SK-N-SH (cell line): ENCODE measurements at places on chromosomes 6 and 20.

DNA sequence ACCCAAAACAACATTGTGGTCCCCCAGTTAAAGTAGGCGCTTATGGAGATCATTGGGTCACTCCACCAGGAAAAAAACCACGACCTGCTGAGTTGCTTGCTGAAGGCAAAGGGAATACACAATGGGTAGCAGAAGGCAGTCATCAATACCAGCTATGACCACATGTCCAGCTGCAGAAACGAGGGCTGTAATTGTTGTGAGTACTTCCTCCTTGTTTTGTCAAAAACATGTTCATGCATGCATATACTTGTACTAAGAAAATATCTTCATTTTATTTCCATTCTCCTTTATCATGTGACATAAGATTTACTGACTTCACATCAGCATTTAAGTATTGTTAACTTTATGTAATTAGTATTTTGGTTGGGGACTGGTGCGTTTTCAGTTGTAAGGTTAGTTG lies 16.9 kb downstream of the SERINC1 start:
- DNase-seq, result no peak

GRCh38 chr6:4491501-4492260 lies 284.5 kb upstream of the CDYL start:
- DNase-seq, result no peak

- DNase-seq, result no peak
Measured at GRCh38 chr6:21726676-21727075, 133.1 kb downstream of the SOX4 start.

- no peak for DNase-seq
Measured at GRCh38 chr6:168152306-168152963, 73.4 kb upstream of the FRMD1 start.

- no peak for DNase-seq
Measured at GRCh38 chr20:51034988-51035656, 12.2 kb upstream of the KCNG1 start.

GRCh38 chr6:85684133-85684808 lies 41.6 kb upstream of the SYNCRIP start:
- DNase-seq, result no peak

DNA sequence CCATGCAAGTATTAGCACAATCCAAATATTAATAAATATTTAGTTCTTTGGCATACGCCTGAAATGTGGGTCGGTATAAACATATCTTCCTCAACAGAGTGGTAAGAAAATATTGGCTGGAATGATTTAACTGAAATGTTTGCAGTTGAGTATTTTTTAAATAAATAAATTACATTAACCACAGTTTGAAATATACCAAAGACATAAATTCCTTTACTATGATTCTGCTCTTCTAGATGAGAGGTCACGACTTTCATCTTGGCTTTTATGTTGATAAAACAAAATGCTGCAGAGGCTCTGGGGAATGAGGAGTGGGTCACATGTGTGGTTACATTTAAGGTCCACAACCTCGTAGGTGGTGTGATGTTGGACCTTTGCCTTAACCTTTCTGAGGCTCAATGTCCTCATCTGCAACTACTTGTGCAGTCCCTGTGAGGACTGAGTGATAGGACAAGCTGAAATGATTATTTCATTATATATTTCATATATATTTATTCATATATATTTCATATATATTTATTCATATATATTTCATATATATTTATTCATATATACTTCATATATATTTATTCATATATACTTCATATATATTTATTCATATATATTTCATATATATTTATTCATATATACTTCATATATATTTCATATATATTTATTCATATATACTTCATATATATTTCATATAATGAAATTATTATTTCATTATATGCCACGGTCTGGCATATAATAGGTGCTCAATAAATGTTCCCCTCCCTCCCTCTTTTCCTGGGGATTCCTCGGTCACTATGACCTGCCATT lies 107.4 kb downstream of the SAMD5 start:
- DNase-seq, result no peak

GRCh38 chr6:45297320-45297719 lies 30.8 kb upstream of the RUNX2 start:
- no peak for DNase-seq

GRCh38 chr6:14635934-14636591 lies 518.5 kb downstream of the CD83 start:
- DNase-seq, result no peak

DNA sequence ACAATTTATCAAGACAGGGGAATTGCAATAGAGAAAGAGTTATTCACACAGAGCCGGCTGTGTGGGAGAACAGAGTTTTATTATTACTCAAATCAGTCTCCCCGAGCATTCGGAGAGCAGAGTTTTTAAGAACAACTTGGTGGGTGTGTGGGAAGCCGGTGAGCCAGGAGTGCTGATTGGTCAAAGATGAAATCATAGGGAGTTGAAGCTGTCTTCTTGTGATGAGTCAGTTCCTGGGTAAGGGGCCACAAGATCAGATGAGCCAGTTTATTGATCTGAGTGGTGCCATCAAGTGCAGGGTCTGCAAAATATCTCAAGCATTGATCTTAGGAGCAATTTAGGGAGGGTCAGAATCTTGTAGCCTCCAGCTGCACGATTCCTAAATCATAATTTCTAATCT lies 50.0 kb upstream of the ECI2 start:
- no peak for DNase-seq

GRCh38 chr20:55258559-55258958 lies 746.8 kb downstream of the CBLN4 start:
- DNase-seq, result no peak

- DNase-seq, result peak; percentile 7
Measured at GRCh38 chr6:4351520-4352321, 216.3 kb upstream of the ECI2 start.

DNA sequence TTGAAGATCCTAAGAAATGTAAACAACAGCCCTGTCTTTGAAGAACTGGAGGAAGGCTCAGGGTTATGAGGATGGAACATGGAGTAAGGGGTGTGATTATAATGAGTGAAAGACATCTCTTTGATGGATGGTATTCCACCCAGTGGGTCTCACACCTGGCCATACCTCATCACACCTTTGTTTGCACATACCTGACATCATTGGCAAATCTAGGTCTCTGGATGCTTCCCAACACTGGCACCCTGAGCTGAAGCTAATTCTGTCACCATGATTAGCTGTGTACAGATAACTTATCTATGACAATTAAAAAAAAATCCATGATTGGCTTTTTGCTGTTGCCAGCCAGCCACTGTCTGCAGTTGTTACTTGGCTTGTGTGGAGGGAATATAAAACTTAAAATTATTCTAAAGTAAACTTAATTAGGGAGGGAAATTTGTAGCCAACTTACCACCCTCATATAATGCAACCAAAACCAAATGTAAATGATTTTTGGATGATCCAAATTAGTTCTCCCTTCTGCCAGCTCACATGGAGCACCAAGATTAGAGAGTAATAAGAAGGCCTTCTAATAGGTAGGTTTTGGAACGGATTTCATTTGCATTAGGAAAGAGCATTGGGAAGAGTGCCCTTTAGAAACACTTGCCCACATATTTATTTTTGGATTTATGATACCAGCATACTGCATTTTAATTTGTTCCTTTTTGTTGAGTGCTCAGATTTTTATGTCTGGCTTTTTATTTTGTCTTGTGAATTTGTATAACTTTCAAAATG lies 249.5 kb downstream of the SOX4 start:
- DNase-seq, result no peak

GRCh38 chr6:26520237-26520849 lies 17.8 kb upstream of the HMGN4 start:
- no peak for DNase-seq

- DNase-seq, result no peak
Measured at GRCh38 chr6:25608558-25609174, 43.3 kb upstream of the SCGN start.

GRCh38 chr6:162613310-162613709 lies 114.3 kb downstream of the PRKN start:
- no peak for DNase-seq

DNA sequence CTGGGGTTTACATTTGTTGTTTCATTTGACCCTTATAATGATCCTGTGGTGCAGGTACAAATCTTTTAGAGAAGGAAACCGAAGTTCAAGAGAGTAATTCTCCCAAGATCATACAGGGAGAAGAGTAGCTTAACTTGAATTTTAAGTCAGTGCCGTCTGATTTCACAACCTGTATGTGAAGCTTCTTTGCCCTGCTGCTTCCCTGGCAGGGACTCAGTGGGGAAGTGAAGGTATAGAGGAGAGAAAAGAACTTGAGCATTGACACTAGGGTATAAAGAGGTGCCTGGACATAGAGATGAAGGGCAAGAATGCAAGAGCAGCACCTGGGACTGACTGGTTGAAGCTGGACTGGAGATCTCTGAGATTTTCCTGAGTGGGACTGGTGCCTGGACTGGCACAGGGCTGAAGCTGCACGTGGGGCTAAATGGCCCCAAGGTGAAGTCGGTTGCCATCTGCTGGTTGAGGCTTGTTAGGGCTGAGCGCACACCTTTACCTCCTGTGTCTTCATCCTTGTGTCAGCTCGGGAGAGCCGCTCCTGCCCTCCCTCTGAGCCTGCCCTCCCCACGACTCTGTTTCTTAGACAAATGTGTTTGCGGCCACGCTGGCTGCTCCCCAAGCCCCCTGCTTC lies 41.8 kb downstream of the FARS2 start:
- DNase-seq, result no peak

DNA sequence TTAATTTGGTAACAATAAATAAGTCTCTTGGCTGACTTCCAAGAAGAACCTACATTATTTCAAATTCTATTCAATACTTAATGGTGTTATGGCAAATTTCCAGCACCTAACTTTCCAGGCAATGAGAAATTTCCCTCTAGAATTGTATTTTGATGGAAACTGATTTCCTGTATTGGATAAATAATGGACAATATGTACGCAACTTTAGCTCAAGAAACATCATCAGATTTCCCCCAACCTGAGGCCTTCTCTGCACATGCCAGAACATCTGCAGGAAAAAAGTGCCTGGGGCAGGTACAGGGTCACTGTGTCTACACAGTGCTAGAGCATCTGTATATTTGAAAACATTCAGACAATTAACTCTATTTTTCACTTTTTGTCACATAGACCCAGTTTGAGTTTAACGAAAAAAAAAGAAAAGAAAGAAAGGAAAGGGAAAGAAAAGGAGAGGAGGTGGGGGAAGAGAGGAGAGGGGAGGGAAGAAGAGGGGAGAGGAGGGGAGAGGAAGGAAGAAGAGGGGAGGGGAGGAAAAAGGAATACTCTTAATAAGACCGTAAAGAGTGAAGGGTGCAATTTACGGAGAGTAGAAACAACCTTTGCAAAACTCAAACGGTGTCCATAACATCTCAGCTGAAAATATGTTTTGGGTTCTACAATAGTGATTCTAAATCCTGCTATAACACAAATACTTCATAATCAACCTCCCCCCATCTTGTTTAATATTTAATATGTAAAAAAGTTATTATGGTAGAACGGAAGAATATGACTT lies 130.0 kb downstream of the TSHZ2 start:
- DNase-seq, result no peak

DNA sequence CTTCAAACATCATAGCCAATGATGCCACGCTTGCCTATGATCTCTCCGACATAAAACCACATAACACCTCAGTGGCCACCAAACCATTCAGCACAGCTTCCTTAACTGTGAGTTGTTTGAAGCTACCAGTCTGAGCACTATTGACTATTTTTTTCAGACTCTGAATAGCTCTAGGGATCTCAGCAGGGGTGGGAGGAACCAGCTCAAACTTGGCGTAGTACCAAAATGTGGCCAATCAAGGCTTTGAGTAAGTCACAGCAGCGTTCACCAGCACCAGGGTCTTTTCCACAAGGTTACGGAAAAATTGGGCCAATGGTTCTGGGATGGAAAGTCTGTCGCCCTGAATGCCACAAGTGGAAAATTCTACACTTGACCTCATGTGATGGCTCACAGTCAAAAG lies 70.6 kb downstream of the SMPDL3A start:
- DNase-seq, result no peak

GRCh38 chr20:41218466-41218865 lies 81.1 kb downstream of the PLCG1 start:
- no peak for DNase-seq

GRCh38 chr6:158311193-158311592 lies 1.1 kb upstream of the TULP4 start:
- DNase-seq, result no peak

- no peak for DNase-seq
Measured at GRCh38 chr6:168725802-168726201, 284.8 kb downstream of the SMOC2 start.

GRCh38 chr6:25058941-25059340 lies 123.2 kb upstream of the RIPOR2 start:
- no peak for DNase-seq

GRCh38 chr6:39189915-39190544 lies 39.2 kb downstream of the KCNK5 start:
- DNase-seq, result peak; percentile 69

- DNase-seq, result no peak
Measured at GRCh38 chr6:44367681-44368080, 19.8 kb upstream of the CDC5L start.

DNA sequence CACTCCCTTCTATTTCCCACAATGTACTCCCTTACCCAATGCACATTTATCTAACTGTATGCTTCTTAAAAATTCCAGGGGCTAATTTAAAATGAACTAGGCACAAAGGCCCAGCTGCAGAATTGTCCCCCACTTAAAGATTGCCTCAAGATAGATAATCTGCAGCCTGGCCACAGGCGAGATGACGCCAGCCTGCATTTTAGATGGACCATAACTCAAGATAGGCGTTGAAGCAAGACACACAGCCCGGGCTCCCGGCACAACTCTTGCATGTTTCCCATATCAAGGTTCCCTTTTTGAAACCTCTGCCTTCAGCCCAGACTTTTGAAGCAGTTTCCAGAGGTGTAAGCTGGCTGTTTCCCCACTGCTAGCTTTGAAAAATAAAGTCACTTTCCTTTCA lies 3.2 kb upstream of the REPS1 start:
- no peak for DNase-seq

- DNase-seq, result no peak
Measured at GRCh38 chr20:12111431-12112088, 193.9 kb downstream of the BTBD3 start.

- no peak for DNase-seq
Measured at GRCh38 chr20:64062276-64062595, 762 bp upstream of the TCEA2 start.

DNA sequence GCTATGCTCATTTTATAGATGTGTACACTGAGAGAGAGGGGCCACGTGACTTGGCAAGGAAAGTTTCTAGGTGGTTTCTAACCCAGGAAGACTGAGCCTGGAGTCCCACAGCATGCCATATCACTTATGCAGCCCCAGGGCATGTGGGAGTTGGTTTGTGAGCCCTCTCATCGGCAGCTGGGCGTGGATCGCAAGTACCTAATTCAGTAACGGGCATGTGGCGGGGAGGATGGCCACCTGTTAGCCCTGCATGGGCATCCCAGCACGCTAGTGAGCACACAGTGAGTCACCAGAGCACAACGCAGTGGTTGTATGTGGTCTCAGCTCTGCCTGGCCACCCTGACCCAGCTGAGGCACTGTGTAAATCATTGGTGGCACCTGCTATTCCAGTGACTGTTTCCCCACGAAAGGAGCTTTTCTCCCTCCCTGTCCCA lies 88.3 kb downstream of the NINL start:
- DNase-seq, result no peak

DNA sequence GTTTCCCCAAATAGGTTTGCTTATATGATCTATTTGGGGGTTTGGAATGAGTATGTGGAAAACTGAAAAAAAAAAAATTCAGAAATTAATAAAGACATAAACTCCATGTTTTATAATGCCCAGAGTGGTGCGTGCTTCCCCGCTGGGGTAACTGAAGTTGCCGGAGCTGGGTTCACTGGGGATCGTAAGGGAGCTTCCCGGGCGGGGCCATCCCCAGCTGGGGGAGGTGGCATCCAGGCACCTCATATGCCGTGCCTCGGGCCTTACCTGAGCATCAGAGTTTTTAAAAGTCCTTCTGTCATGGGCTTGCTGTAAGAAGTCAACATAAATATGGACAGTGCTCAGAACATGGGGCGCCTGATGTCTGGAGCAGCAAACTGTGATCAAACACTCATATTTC lies 17.9 kb upstream of the RAMACL start:
- DNase-seq, result no peak
